ENCODE measurements at places on chromosomes 2 and 18. TPM values are rescaled to one million over a fixed set of nuclear protein-coding genes. Genes with fewer than 3 reads are reported as not detected.
A peak's percentile ranks its signal among the peaks of the same experiment; 100 is the strongest.

- H3K36me3 ChIP-seq: no peaks in the 10 kb centered on the region
- peak overlapping the region; percentile 79 for H3K27ac ChIP-seq
- no peaks in the 10 kb centered on the region for H3K27me3 ChIP-seq
These were observed 22.8 kb downstream of the ARHGAP28 start for GRCh38 chr18:6752202-6752860.

GRCh38 chr2:222610746-222611145 lies 45.1 kb downstream of the FARSB start:
- H3K36me3 ChIP-seq: no peaks in the 10 kb centered on the region
- H3K4me1 ChIP-seq: peaks cover 5% of the 10 kb centered on the region
- H3K27ac ChIP-seq: no peak overlapping the region
- H3K4me3 ChIP-seq: no peak overlapping the region

DNA sequence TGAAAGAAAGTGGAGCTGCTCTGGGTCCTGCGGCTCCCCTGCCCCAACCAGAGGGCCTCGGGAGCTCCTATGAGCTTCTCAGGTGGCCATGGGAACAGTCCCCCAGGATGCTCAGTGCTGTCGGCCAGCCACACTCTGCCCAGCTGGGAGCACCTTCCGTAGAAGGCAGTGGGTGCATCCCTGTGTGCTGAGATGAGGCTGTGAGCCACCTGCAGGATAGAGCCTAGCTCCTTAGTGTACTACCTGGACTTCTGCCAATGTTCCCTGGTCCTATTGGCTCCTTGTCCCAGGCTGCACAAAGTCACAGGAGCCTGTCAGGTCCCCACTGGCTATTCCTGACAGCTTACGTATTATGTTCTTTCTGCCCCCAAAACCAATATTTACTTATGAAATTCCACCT lies 16.1 kb downstream of the PRELID3A start:
- no peak overlapping the region for H3K27ac ChIP-seq
- DNase-seq: no peak
- H3K36me3 ChIP-seq: no peaks in the 10 kb centered on the region
- H3K27me3 ChIP-seq: no peaks in the 10 kb centered on the region
- H3K4me3 ChIP-seq: no peak overlapping the region
- H3K4me1 ChIP-seq: no peaks in the 10 kb centered on the region

DNA sequence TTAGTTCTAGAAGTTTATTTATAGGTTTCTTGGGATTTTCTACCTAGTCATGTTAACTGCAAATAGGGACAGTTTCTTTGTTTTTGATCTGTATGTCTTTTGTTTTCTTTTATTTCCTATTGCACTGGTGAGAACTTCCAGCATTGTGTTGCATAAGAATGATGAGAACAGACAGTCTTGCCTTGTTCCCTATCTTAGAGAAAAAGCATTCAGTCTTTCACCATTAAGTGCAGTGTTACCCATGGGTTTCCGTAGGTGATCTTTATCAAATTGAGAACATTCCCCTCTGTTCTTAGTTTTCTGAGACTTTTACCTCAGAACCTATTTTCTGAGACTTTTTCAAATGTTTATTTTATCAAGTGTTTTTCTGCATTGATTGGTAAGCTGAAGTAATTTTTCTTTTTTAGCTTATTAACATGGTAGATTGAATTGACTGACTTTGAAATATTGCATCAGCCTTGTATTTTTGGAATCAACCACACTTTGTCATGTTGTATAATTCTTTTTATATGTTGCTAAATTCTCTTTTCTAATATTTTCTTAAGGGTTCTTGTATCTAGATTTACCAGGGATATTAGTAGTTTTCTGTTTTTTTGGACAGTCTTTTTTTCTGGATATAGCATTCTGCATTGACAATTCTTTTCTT lies 17.2 kb downstream of the MFSD6 start:
- no peaks in the 10 kb centered on the region for H3K36me3 ChIP-seq
- H3K27me3 ChIP-seq: no peaks in the 10 kb centered on the region
- H3K4me1 ChIP-seq: peaks cover 14% of the 10 kb centered on the region
- no peak overlapping the region for H3K27ac ChIP-seq

HOXD3 gene
- total RNA-seq: 4.2 TPM

UGT1A10 gene
- not detected for total RNA-seq

CFAP221 gene
- not detected for total RNA-seq

RAB17 gene
- 0.54 TPM for total RNA-seq

All from sigmoid colon (tissue), 7 donors.